Activated T-helper 1 cell treated with anti-CD3 and anti-CD28 coated beads, Interleukin-2, amount 50 U/mL, for 16 hours (primary cell): ENCODE measurements at places on chromosomes 2 and 18.

DNA sequence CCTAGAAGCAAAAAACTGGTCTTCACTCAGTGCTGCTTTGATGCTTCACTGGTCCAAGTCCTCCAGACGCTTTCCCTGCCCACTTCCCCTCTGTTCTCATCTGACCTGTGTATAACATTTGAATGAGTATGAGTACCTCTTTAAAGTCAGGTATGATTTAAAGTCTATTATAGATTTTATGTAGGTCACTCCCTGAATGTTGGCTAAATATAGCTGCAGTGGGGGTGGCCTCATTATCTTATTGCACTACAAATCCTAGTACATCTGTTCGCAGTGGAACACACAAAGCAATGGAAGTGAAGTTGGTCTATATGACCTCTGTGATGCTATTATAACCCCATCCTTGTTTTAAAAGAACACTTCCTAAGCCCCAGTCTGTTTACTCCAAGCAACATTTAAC, 33.2 kb downstream of the ARHGEF33 start:
- DNase-seq: no peak

DNA sequence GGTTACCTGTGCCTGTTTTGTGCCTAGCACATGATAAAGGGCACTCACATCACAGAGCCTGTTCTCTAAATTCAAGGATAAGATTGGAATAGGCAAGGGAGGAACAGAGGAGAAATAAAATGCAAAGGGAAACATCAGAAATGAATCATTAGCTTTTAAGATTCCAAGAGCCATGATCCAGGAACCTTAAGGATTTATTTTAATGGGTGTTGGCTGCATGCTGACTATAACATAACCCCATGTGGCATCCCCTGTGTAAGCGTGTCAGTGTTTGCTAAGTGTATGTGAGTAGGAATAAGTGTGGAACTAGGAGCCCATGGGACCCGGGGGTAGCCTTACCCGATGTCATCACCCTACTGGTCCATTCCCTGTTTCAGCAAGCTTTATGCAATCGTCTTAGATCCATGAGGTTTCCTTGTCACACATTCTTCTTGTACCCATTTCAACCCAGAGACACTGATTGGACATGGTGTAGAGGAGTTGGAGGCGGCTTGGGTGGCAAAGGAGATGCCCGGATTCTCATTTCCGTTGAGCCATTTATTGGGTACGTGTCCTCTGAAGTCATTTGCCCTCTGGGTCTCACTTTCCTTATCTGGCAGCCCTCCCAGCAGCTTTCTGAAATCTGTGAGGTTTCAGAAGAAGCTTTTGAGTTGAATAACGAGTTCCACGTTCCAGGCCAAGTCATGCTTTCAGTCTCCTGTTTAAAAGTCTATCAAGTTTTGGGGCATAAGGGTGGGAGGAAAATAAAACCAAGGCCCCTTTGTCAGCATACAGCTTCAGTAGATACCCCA, 117.0 kb downstream of the MGAT5 start:
- DNase-seq: no peak

- no peak for DNase-seq
Measured at GRCh38 chr18:22093731-22094357, 75.5 kb upstream of the GATA6 start.

- no peak for DNase-seq
Measured at GRCh38 chr18:30987467-30988241, 54.9 kb downstream of the DSC3 start.

GRCh38 chr18:7941533-7941932, 374.4 kb downstream of the PTPRM start:
- no peak for DNase-seq

DNA sequence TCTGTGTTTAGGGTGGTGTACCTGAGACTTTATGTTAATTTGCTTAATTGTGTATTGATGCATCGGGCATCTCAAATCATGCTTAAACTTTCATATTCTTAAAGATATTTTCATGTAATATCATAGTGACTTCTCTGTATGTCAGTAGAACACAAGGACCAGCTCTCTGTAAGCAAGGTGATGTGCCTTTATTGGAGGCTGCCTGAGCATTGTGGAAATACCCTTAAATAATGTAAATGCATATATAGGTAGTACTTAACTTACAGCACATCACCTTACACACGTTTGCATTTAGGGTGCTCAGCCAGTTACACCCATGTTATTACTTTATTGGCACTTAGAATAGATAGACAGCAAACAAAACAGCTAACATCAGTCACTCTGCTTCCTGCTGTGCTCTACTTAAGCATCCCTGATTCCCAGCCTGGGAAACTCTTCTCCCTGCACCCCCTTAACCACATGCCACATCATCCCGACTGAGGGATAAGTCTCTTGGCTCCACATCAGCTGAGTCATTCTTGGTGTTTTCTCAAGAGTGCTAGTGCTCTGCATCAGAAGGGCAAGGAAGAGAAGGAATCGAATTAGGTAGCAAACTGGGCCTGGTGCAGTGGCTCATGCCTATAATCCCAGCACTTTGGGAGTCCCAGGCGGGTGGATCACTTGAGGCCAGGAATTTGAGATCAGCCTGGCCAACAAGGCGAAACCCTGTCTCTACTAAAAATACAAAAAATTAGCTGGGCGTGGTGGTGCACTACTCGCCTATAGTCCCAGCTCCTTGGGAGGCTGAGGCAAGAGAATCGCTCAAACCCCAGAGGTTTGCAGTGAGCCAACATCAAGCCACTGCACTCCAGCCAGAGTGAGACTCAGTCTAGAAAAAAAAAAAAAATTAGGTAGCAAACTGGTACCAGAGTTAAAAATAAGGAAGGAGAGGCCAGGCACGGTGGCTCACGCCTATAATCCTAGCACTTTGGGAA, 108.7 kb downstream of the MAP3K20 start:
- DNase-seq: no peak

DNA sequence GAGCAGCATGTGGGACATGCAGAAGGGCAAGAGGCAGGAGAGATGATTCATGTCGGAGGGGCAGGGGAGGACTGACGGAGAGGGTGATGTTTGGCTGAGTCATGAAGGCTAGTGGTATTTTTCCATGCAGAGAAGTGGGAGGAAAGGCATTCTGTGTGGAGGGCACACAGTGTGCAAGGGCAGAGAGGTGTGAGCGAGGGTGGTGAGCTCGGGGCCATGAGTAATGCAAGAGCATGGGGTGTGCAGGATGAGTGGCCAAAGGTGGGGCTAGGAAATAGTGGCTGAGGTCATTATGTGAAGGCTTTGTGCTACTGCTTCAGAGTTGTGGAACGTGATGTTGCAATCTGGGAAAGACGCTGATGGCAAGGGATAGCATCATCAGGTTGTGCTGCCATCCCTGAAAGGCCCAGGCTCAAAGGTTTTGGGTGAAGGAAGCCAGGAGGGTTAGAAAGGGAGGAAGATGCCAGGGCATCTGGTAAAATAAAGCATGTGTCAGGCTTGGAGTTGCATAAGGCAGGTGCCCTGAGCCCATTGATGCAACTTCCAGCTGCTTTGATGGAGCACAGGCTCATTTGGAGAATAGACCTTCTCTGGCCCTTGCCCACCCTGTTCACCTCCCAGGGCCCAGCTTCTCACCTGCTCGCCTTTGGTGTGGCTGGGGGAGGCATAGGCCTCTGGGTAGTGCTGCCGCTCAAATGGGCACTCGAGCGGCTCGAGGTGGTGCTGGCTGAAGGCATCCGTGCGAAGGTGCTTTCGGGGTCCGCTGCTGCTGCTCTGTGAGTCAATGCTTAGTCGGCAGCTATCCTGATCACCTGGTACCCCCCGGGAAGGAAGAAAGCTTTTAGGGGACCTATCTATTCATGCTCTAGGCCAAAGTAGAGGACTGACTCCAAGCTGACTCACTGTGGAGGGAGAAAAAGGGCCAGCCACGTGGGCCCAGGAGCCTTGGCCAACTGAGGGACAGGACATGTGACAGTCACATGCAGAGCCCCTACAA, 37.5 kb downstream of the PAX8 start:
- DNase-seq: peak; percentile 31

DNA sequence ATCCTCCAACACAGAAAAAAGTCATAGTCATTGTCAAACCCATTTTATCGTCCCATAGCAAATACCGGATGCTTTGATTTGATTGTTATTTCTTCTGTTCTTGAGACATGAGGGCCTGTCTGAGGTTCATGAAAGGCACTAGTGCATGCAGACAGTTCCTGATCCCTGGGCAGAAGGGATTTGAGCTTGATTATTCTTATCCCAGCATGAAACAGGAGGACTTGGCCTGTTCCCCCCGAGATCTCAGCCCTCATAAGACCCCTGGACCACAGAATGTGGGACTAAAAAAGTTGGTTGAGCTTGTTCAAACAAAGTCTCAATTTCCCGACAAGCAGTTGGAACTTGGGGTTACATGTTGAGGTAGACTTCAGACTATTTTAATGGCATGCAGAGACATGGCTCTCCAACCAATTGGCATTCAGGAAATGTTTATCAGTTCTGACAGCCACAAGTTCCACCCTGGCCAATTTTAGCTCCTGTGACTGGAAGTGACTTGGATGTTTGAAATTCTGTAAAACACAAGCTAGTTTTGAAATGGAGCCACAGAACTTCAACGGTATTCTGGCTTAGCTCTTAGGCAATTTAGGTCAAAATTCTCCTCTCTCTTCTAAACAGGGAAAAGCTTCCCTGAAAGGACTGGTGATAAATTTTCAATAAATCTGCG, 366.9 kb upstream of the SLC14A2 start:
- DNase-seq: no peak

DNA sequence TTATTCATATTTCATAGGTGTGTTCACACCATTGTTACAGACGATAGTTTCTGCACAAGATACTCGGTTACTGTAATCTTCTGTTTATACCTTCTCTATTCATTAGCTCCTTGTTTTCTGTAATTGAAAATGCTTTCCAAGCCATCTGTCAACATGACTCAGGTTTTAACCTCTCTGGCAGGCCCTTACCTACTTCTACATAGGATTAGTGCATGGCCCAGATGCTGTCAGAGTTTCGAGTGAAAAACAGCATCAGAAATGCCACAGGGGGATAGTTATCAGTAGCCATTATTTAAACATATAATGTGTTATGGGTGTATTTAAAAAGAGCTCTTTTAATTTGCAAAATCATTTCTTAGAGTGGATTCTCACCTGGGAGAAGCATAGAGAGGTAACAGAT, 596.4 kb downstream of the FBXO15 start:
- no peak for DNase-seq

DNA sequence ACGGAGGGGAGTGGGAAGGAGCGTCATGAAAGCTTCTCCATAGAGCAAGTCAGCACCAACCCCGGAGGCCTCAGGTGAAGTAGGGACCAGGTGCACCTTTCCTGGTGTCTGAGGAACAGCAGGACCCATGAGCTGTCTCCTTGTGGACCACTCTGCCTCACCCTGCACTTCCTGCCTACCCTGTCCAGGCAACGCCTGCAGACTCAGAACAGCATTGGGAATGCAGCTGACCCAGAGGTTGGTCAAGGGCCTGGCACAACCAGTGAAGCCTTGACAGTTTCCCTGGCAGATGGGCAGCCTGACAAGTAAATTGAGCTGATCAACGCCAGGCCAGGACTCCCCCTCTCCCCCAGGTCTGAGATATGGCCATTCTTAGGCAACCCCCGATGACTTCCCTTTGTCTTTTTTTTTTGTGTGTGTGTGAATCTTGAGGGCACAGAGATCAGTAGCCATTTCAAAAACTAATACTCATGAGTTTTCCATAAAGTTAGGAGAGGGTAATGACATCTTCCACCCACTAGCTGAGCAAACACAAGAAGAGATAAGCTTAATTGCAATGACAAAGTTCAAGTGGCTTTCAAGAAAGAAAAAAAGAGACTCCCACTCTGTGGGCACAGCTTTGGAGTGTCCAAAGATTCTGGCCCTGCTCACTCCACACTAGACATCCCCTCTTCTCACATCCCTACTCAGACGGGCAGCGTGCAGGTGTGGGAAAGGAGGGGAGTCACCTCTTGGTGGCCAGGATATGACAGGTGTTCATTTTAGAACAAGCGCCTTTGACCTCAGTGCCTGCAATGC, 3.5 kb upstream of the FABP1 start:
- no peak for DNase-seq

DNA sequence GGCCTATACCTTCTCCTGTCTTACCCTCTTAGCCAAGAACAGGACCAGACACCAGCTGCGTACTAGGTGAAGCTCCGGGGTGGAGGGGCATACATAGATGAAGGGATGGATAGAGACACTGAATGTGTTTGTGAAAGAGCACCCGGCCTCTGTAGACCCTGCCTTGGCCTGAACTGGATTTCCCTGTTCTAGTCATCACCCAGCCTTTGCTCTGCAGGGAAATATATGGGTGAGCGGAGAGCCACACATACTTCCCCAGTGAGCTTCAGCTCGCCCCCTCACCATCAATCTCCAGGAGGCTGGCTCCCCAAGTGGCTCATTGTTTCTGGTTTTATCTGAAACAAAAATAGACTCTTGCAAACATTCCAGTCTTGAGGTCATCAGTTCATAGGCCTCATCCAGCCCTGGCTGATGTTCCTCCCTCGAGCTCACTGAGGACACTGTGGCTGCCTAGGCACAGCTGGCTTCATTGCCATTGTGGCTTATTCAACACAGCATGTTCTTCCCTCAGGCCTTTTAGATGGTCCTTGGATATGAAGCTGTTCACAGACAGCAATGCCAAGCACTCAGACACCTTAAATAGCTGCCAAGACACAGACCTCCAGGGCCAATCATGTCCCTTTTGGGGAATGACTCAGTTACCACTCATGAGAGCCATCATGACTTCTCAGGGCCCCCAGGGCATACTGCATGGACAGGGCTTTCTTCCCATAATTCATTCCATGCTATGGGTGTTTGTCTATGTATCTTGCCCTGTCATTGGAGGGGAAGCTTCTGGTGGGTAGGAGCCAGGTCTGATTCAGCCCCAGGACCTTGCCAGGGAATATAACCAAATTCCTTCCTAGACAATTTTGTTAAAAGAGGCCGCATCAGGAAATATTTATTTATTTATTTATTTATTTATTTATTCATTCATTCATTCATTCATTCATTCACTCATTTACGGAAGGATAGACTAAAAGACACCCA, 82.4 kb downstream of the TTC32 start:
- no peak for DNase-seq

DNA sequence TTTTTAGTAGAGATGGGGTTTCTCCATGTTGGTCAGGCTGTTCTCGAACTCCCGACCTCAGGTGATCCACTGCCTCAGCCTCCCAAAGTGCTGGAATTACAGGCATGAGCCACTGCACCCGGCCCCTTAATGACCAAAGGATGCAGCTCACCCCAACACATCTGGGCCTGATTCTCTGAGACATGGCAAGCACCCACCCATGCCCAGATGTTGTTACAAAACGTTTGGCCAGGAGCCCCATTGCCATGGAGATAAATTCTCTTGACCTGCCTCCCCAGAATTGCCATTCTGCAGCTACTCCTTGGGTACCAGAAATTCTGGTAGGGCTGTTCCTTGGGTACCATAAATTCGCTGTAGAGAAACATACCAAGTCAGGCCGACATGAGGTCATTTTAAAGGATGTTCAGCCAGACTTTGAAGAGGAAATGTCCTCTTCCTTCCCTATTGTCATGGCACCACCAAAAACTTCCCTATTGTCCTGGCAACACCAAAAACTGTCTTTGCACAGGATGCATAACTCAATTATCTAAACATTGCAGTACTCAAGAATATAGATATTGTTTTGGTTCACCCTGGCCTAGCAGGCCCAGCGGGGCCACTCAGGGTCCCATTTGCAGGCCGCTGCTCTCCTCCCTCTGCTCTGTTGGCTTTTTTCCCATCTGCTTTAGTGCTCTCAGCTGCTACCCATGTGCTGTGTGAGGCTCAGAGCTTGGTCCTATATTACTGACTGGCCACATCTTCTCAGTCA, 160.9 kb upstream of the TTC39C start:
- no peak for DNase-seq

- DNase-seq: no peak
Measured at GRCh38 chr2:45180779-45181178, 171.5 kb upstream of the SIX2 start.
